Occipital lobe (tissue), 3 donors: ENCODE measurements at places on chromosomes 6 and 20.
A peak's percentile ranks its signal among the peaks of the same experiment; 100 is the strongest.

GRCh38 chr20:64112691-64113443 lies 5.5 kb upstream of the NPBWR2 start:
- no peak for DNase-seq

DNA sequence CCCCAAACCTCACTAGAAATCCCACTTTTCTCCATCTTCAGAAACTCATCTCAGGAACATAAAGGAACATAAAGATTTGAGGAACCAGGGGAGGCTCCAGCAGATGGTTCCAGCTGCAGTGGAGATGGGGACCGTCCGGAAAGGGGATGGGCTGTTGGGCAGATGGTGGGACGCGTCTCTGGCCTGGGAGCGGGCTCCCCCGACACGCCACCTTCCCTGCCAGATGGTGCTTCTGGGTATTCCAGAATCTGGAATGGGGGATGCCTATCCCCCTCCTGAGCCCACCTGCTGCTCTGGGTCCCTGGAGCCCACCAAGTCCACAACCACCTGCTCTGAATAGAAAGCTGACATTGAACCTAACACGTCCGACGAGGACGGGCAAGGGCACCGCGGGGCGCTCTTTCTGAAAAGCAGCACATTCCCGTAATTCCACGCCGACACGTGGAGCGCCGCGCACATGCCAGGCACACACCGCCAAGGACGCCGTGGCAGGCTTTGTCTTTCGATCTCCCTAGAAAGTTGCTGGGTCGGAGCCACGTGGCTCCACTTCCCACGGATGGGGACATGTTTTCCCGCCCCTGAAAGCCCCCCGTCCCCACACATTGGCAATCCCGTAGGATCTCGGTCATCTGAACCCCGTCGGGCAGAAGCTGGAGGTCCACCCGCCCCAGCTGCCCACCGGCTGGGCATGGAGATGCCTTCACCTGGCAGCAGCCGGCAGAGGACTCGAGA lies 27.3 kb downstream of the SLC2A4RG start:
- DNase-seq: no peak

DNA sequence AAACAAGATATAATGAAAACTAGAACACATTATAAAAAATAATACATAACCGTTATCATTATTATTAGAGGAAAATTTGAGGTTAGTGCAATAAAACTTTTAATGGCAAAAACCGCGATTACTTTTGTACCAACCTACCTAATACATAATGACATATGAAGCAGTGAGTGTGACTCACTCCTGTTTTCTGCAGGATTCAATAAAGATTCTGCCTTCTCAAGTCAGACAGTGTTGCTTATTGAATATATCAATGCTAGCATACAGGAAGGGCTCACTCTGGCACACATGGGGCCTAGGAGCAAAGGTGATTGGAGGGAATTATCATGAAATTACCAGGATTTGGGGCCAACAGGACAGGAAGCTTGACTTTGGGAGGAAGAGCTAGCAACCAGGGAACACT lies 230.8 kb upstream of the CEP162 start:
- DNase-seq: no peak

- DNase-seq: no peak
Measured at GRCh38 chr6:95352064-95352795, 225.1 kb upstream of the MANEA start.

GRCh38 chr20:33393609-33394008 lies 7.7 kb downstream of the CDK5RAP1 start:
- DNase-seq: no peak

GRCh38 chr20:17504898-17505635 lies 26.1 kb downstream of the BFSP1 start:
- no peak for DNase-seq

- DNase-seq: no peak
Measured at GRCh38 chr20:45840700-45841198, 7.2 kb downstream of the SNX21 start.

DNA sequence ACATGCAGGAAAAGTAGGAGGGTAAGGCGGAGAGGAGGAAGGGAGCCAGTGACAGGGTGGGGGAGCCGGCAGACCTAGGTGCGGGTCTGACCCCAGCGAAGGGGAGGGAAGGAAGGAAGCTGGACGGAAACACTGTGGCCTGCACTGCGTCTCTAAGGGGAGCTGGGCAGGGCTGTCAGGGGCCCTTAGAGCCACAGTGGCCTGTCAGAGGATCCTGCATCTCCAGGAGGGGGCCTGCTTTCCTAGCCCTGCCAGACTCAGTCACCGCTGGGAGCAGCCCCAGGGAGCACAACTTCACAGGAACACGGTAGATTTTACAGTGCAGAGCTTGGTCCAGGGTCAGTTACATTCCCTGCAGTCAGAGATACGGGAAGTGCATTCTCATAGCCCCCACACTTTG lies 118.2 kb downstream of the PACRG start:
- no peak for DNase-seq

- DNase-seq: no peak
Measured at GRCh38 chr6:36844232-36845170, 5.3 kb upstream of the CPNE5 start.

DNA sequence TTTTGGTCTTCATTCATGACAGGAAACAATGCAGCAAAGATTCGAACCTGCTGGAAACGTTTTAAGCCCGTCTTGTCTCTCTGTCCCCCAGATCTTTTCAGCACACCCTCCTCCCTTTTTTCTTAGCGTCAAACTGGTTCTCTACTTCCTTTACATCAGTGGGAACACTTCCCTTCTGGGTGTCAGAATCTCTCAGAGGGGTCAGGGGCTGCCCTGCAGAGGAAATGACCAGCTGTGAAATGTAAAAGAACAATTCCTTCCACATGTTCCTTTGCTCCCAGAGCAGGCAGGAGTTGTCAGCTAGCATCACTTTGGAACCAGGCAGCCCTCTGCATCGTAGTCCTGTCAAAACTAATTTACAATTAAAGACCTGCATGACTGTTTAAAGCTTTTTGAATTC lies 619.0 kb downstream of the TFAP2A start:
- DNase-seq: no peak

DNA sequence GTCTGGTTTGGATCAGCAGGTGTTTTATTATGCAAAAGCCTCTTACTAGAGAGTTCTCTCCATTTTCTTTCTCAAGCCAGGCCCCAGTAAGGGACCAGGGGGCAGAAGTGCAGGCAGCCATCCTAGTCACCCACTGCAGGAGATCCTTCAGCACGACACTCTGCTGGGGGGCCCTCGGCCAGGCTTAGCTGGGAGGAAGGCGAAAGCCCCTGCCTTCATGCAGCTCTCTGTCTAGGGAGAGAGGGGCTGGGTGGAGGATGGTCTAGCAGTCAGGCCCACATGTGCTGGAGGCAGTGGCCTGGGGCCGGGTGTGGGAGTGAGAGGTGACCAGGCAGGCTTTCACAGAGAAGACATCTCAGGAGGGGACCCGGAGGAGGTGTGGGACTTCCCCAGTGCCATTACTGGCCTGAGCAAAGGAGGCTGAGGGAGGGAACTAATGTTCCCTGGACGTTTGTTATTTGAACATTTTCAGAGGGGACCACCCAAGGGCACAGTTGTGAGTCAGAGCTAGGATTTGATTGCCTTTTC lies 33.5 kb upstream of the VSTM2L start:
- DNase-seq: no peak

DNA sequence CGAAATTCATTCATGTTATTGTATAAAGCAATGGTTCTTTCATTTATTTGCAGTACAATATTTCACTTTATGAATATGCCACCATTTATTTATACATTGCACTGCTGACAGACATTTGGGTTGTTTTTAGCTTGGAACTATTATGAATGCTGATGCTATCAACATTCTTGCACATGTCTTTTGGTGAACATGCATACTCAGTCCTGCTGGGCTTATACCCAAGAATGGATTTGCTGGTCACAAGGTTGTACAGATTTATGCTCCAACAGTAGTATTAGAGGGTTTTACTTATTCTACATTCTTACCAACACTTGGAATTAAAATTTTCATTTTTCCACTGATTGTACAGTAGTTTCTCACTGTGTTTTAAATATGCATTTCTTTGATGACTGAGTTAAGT lies 126.2 kb downstream of the PTPRK start:
- DNase-seq: no peak

GRCh38 chr6:43627008-43627825 lies 1.8 kb downstream of the GTPBP2 start:
- DNase-seq: peak; percentile 42

GRCh38 chr6:64123761-64124633 lies 488.4 kb downstream of the PHF3 start:
- DNase-seq: no peak

- no peak for DNase-seq
Measured at GRCh38 chr6:55290736-55291135, 36.5 kb upstream of the GFRAL start.

GRCh38 chr6:129501740-129502660 lies 208.0 kb downstream of the ARHGAP18 start:
- DNase-seq: no peak

- peak; percentile 2 for DNase-seq
Measured at GRCh38 chr6:81172056-81172740, 580.3 kb downstream of the TENT5A start.

GRCh38 chr6:165243801-165244200 lies 65.6 kb downstream of the C6orf118 start:
- DNase-seq: no peak

GRCh38 chr6:3746119-3746691 lies 5.3 kb downstream of the PXDC1 start:
- no peak for DNase-seq

- DNase-seq: peak; percentile 25
Measured at GRCh38 chr20:20360464-20360863, 7.4 kb upstream of the INSM1 start.

DNA sequence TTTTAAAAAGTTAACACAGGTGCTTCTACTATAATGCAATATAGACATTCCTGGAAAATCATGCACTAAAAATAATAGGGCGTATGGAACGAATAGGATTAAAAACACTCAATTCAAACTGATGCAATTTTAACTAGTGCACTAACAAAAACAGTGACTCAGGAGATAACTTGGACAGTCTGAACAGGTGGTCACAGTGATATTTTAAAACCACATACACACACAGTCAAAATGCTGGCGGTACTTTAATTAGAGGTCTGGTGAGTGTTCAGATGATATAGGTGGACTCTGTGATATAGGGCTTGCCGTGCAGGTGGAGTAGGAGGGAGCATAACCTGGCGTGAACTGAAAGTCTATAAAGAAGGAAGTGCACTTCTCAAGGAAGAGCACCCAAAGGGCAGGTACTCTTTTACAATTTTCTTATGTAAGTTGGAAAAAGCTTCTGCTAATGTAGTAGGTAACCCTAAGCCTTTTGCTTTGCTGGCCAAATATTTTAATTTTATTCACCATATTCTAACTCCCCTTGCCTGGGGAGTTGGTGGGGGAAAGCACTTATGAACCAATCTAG lies 41.9 kb upstream of the PLN start:
- no peak for DNase-seq

- no peak for DNase-seq
Measured at GRCh38 chr6:100126790-100127484, 132.9 kb upstream of the MCHR2 start.

GRCh38 chr20:35629427-35630145 lies 14.0 kb downstream of the SPAG4 start:
- DNase-seq: no peak

DNA sequence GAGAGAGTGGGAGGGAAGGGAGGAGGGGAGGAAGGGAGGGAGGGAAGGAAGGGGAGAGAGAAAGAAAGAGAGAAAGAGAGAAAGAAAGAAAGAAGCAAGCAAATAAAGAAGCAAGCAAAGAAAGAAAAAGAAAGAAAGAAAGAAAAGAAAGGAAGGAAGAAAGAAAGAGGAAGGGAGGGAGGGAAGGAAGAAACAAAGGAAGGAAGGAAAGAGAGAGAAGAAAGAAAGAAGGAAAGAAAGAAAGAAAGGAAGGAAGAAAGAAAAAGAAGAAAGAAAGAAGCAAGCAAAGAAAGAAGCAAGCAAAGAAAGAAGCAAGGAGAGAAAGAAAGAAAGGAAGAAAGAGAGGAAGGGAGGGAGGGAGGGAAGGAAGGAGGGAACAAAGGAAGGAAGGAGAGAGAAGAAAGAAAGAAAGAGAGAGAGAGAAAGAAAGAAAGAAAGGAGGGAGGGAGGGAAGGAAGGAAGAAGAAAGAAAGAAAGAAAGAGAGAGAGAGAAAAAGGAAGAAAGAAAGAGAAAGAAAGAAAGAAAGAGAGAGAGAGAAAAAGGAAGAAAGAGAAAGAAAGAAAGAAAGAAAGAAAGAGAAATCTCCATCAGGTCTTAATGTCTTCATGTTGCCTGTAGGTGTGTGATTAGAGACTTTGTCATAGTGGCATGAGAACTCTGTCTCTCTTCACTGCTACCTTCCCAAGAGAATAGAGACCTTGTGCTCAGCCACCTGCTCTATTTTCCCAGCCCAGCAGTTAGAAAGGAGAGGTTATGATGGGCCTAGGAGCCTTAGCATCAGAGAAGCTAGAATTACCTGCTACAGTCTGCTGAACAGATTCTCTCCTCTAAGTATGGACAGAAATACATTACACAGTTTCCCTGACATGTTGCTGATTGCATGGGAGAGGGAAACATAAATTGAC lies 5.0 kb downstream of the SEMG1 start:
- DNase-seq: no peak

DNA sequence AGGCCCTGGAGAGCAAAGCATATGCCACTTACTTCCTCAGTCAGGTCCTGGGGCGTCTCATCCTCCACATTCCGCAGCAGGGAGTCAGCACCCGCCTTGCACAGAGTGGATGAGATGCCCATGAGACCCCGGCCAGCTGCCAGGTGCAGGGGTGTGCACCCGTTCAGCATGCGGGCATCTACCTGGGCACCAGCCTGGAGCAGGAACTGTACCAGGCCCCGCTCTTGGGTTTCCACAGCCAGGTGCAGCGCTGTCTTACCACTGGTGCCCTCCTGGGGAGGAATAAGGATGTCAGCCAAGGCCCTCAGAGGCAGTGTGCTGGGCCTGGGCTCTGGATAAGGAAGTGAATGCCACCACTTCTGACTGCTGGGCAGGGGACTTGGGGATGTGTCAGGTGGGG lies 2.7 kb upstream of the SLC35B2 start:
- DNase-seq: no peak

- DNase-seq: no peak
Measured at GRCh38 chr6:43809417-43810305, 39.6 kb downstream of the VEGFA start.

DNA sequence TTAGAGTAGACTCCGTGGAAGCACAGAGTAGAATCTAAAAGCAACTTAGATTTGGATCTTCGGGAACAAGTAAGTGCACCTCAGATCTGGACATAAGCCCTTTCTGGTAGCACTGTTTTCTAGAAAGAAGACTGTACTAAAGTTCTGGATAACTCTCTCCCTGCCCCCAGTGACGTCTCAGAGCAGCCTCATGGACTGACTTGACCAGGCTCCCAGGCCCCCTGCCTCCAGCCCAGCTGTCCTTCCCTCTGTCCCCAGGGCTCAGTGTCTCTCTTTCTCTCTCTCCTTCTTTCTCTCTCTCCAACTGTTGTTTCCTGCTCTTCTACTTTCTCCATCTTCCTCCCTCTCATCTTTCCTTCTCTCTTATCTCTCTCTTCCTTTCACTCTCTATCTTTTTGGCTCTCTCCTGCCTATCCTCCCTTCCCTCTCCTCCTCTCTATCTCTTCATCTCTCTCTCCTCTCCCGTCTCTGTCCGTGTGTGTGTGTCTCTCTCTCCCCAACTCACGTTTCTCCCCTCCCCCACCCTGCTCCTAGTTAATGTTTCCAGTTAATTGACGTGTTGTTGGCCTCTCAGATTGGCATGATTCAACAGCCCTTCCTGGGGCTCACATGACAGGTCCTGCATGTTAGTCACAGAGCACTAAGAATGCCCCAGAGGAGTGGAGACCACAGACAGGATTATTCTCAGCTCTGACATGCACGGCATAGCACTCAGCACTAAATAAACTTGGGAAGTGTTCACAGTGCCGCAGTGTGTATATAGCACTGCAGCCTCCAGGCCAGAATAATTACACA lies 180.4 kb upstream of the FOXQ1 start:
- DNase-seq: no peak
